ENCODE measurements at places on chromosomes 5 and 9. TPM values are rescaled to one million over a fixed set of nuclear protein-coding genes. Genes with fewer than 3 reads are reported as not detected.
A peak's percentile ranks its signal among the peaks of the same experiment; 100 is the strongest.

NMUR2 gene
- total RNA-seq: not detected

FOXD4 gene
- 0.49 TPM for total RNA-seq

SNX30 gene
- total RNA-seq: 12.8 TPM

SPINK4 gene
- not detected for total RNA-seq

CBY3 gene
- not detected for total RNA-seq

IFNA2 gene
- total RNA-seq: not detected

- no peak overlapping the region for H3K4me3 ChIP-seq
- no peak overlapping the region for H3K27ac ChIP-seq
- DNase-seq: no peak
These were observed 38.8 kb upstream of the BOD1 start for GRCh38 chr5:173655196-173655797.

DNA sequence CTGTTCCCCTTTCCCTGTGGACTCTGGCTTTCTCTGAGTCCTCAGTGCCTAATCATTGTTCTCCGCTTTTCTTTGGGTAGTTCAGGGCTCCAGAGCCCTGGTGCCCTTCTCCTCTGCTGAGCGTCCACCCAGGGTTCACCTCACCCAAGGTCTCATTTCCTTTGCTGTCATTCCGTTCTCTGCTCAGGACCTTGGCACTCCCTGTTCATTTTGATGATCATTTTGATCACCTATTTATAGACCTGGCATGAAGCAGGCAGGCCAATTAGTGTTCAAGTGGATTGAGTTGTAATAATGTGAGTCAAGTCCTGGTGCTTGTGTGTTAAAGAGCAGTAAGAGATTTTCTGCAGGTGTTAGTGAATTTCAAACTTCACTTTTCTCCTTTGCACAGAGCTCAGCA, 3.6 kb downstream of the TRIO start:
- H3K27me3 ChIP-seq: peaks cover 7% of the 10 kb centered on the region
- peaks cover 4% of the 10 kb centered on the region for H3K36me3 ChIP-seq
- H3K27ac ChIP-seq: no peak overlapping the region

- DNase-seq: no peak
- no peak overlapping the region for H3K27ac ChIP-seq
- H3K4me1 ChIP-seq: no peaks in the 10 kb centered on the region
- no peak overlapping the region for H3K4me3 ChIP-seq
These were observed 307.7 kb upstream of the MEF2C start for GRCh38 chr5:89190515-89191265.

- peaks cover 10% of the 10 kb centered on the region for H3K4me1 ChIP-seq
- no peak overlapping the region for H3K4me3 ChIP-seq
- DNase-seq: no peak
- H3K27me3 ChIP-seq: no peaks in the 10 kb centered on the region
- no peak overlapping the region for H3K27ac ChIP-seq
These were observed 94.7 kb downstream of the YTHDC2 start for GRCh38 chr5:113608113-113608596.

DNA sequence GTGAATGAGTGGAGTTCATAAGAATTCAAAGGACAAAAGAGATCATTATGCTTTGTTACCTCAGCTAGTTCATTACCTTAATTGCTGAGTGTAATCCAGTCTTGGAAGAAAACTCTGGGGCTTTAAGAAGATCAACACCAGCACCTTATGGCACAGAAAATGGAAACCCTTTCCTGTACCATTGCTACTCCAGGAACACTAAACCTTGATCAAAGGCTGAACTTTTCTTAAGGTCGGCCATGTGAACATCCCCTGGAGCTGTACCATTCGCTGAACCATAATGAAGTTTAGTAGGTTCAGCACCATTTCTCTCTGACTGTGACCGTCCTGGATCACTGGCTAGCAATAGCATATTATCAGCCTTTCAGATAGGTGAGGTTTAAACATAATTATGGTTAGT, 97.4 kb downstream of the PBX3 start:
- no peaks in the 10 kb centered on the region for H3K27me3 ChIP-seq
- peaks cover 6% of the 10 kb centered on the region for H3K4me1 ChIP-seq
- H3K36me3 ChIP-seq: no peaks in the 10 kb centered on the region
- no peak overlapping the region for H3K4me3 ChIP-seq

GRCh38 chr5:170525470-170526211, 21.8 kb downstream of the KCNIP1 start:
- no peak overlapping the region for H3K27ac ChIP-seq
- peaks cover 7% of the 10 kb centered on the region for H3K27me3 ChIP-seq
- peaks cover 7% of the 10 kb centered on the region for H3K4me1 ChIP-seq
- DNase-seq: no peak
- no peak overlapping the region for H3K4me3 ChIP-seq

GRCh38 chr5:121500310-121500709, 351.4 kb upstream of the FTMT start:
- no peak for DNase-seq
- no peak overlapping the region for H3K27ac ChIP-seq
- H3K36me3 ChIP-seq: no peaks in the 10 kb centered on the region
- H3K4me1 ChIP-seq: peaks cover 9% of the 10 kb centered on the region

- DNase-seq: no peak
- no peak overlapping the region for H3K4me3 ChIP-seq
- no peak overlapping the region for H3K27ac ChIP-seq
- no peaks in the 10 kb centered on the region for H3K4me1 ChIP-seq
These were observed 80.0 kb downstream of the SEMA4D start for GRCh38 chr9:89417832-89418473.

DNA sequence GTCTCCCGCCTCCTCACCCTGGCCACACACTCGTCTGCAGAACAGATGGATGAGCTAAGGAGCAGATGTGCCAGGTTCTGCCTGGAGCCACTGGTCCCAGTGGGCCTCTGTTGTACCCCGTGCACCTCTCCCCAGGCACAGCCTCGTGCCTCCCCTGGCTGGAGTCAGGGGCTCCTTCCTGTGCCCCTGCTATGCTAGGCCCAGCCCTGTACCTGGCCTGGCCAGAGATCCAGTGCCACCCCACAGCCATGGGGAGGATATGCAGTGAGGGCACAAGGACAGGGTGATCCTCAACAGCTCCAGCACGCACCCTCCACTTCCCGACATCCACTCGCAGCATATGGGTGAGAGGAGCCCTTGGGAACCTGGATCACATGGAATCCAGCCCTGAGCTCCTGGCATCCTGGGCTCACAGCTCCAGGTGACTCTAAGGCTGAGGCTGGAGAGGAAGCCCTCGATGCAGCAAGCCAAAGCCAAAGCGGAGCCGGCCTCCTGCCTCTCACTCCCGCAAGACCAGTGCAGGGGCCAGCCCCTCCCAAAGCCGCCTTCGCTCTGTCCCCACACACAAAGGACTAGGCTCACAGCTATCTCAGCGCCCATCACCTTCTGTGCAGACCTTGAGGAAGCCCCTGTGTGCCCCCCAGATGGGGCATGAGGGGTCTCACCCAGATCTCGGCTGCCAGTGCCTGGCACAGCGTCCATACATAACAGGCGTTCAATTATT, 23.7 kb upstream of the ADAMTS2 start:
- no peak for DNase-seq
- H3K27ac ChIP-seq: no peak overlapping the region
- no peaks in the 10 kb centered on the region for H3K4me1 ChIP-seq
- H3K27me3 ChIP-seq: peaks cover 2% of the 10 kb centered on the region
- no peak overlapping the region for H3K4me3 ChIP-seq
- H3K36me3 ChIP-seq: no peaks in the 10 kb centered on the region

- DNase-seq: no peak
- no peak overlapping the region for H3K4me3 ChIP-seq
- H3K36me3 ChIP-seq: no peaks in the 10 kb centered on the region
- no peak overlapping the region for H3K27ac ChIP-seq
These were observed 41.3 kb downstream of the NTRK2 start for GRCh38 chr9:84710701-84711397.

DNA sequence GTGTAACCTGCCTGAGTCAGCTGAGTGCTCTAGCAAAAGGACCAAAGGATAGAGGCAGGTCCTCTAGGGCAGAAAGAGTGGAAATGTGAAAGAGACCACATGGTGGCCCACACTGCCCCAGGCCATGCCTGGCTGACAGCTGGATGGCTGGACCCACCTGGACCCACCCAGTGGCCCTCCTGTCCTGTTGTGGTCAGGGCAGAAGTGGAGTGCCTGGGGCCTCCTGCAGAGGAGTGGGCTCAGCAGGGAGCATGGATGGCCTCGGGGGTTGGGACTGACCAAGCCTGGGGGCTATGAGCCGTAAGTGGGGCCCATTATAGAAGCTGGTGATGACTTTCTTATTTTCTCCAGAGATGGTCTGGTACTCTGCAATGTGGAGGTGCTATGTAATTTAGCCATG, 55.7 kb upstream of the FAM120AOS start:
- peaks cover 5% of the 10 kb centered on the region for H3K36me3 ChIP-seq
- peaks cover 2% of the 10 kb centered on the region for H3K27me3 ChIP-seq
- H3K4me1 ChIP-seq: peaks cover 6% of the 10 kb centered on the region
- H3K27ac ChIP-seq: no peak overlapping the region
- no peak for DNase-seq

DNA sequence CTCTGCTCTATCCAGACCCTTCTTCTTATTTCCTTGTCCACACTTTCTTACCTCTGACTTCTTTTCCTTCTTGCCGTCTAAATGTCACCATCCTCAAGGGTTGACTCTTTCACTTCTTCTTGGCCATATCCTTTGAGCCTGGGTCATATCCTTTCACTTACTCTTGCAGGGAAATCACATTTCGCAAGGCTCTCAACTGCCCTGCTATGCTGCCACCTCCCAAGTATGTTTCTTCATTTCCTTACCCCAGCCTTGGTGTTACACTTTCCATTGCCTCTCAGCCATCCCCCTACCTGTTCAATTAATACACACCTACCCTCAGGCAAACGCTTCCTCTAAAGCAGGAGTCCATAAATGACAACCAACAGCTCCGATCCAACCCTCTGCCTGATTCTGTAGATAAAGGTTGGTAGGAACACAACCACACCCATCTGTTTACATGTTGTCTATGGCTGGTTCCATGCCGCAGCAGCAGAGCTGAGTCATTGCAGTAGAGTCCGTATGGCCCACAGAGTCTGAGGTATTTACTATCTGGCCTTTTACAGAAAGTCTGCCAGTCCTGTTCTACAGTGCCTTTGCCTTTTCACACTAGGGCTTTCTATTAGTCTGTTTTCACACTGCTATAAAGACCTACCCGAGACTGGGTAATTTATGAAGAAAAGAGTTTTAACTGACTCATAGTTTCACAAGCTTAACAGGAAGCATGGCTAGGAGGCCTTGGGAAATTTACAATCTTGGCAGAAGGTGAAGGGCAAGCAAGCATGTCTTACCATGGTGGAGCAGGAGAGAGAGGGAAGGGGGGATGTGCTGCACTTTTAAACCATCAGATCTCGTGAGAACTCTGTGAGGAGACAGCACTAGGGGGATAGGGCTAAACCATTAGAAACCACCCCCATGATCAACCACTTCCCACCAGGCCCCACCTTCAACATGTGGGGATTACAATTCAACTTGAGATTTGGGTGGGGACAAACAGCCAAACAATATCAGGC, 97.9 kb downstream of the SV2C start:
- peaks cover 3% of the 10 kb centered on the region for H3K27me3 ChIP-seq
- H3K4me3 ChIP-seq: no peak overlapping the region
- DNase-seq: no peak
- peaks cover 7% of the 10 kb centered on the region for H3K36me3 ChIP-seq
- H3K4me1 ChIP-seq: no peaks in the 10 kb centered on the region
- H3K27ac ChIP-seq: no peak overlapping the region

GRCh38 chr9:3708751-3709150, 182.9 kb upstream of the RFX3 start:
- no peak overlapping the region for H3K4me3 ChIP-seq
- no peaks in the 10 kb centered on the region for H3K36me3 ChIP-seq
- no peak for DNase-seq
- no peaks in the 10 kb centered on the region for H3K27me3 ChIP-seq
- H3K4me1 ChIP-seq: no peaks in the 10 kb centered on the region

DNA sequence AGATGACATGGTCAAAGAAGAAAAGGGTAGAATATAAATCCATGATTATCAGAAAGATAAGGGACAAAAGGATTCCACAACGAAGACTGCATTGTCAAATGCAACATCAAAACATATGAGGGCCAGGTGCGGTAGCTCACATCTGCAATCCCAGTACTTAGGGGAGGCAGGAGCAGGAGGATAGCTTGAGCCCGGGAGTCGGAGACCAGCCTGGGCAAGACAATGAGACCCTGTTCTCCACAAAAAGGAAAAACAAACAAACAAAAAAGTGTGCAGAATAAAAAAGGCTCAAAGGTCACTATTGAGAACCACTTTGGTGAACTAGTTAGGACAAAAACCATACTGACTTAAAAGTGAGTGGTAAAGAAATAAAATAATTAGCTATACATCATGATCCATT, 60.2 kb upstream of the NR5A1 start:
- H3K27me3 ChIP-seq: no peaks in the 10 kb centered on the region
- DNase-seq: no peak
- no peaks in the 10 kb centered on the region for H3K36me3 ChIP-seq
- peaks cover 21% of the 10 kb centered on the region for H3K4me1 ChIP-seq
- peak overlapping the region; percentile 24 for H3K27ac ChIP-seq
- H3K4me3 ChIP-seq: no peak overlapping the region

DNA sequence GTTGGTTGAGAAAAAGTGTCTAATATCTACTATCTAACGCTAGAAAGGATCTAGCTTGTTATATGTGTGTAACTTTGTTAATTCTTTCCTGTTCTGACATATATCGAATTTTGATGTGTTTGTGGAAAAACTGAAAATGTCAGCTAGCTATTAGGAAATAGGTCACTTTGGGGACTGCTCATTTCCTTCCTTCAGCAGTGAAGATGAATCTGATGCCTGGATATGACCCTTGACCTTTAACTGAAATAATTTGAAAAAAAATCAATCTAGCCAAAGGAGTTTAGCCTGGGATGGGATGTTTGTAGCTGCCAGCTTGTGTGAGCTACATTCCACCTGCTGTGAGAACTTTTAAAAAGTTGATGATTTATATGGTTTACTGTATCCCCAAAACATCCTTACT, 66.8 kb downstream of the CD180 start:
- no peak overlapping the region for H3K4me3 ChIP-seq
- no peak overlapping the region for H3K27ac ChIP-seq
- no peak for DNase-seq
- H3K27me3 ChIP-seq: no peaks in the 10 kb centered on the region
- peaks cover 3% of the 10 kb centered on the region for H3K4me1 ChIP-seq

DNA sequence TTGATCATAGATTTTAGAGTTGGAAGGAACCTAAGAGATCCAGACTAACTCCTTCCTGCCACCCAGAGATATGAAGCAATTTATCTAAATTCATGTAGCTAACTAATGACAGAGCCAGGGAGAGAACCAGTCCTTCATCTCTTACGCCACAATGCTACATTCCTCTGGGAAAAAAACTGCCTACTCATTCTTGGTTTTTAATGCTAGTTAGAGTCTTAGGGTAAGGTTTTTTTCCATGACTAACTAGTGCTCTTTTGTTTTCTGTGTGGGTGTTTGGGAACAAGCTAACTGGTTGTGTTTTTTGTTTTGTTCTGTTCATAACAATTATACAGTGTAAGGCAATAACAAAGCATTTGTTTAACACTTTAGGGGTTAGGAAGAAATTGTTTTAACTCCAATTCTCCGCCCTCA, 52.4 kb downstream of the SLC44A1 start:
- peaks cover 9% of the 10 kb centered on the region for H3K36me3 ChIP-seq
- peaks cover 76% of the 10 kb centered on the region for H3K4me1 ChIP-seq
- peaks cover 6% of the 10 kb centered on the region for H3K27me3 ChIP-seq
- no peak overlapping the region for H3K4me3 ChIP-seq
- DNase-seq: no peak

- DNase-seq: no peak
- peaks cover 17% of the 10 kb centered on the region for H3K4me1 ChIP-seq
- no peaks in the 10 kb centered on the region for H3K36me3 ChIP-seq
- H3K27ac ChIP-seq: no peak overlapping the region
- peaks cover 1% of the 10 kb centered on the region for H3K27me3 ChIP-seq
These were observed 566.7 kb downstream of the CCDC171 start for GRCh38 chr9:16119261-16120230.

- no peak overlapping the region for H3K27ac ChIP-seq
- DNase-seq: no peak
- H3K4me3 ChIP-seq: no peak overlapping the region
- peaks cover 4% of the 10 kb centered on the region for H3K27me3 ChIP-seq
- no peaks in the 10 kb centered on the region for H3K36me3 ChIP-seq
These were observed 412.4 kb upstream of the C9orf72 start for GRCh38 chr9:27985714-27986113.
